ENCODE measurements at places on chromosomes 13 and 19. TPM values are rescaled to one million over a fixed set of nuclear protein-coding genes. Genes with fewer than 3 reads are reported as not detected.

Gene HSH2D
- total RNA-seq, result 1.4 TPM

DNA sequence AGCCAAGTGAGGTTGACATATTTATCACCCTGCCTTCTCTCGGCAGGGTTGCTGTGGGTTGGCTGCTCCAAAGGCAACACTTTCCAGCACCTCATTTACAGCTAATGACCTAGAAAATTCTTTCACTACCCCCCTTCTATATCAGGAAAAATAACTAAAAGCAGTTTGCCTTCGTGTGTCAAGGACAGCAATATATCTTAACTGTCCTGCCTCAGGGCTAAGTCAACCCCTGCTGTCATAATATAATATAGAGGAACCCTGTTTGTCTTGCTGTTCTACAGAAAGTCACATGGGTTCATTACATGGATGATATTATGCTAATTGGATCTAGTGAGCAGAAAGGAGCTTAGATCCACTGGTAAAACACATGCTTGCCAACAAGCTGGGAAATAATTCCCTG is 28.1 kb upstream of the USP12 start:
- no peak for DNase-seq

- no peak for DNase-seq
Measured at GRCh38 chr19:11252665-11253355, 9.5 kb downstream of the DOCK6 start.

Gene NLRP9
- total RNA-seq, result not detected

GRCh38 chr19:51780270-51780669 is 14.7 kb upstream of the FPR3 start:
- no peak for DNase-seq

- no peak for DNase-seq
Measured at GRCh38 chr13:90740099-90740498, 607.4 kb upstream of the MIR17HG start.

DNA sequence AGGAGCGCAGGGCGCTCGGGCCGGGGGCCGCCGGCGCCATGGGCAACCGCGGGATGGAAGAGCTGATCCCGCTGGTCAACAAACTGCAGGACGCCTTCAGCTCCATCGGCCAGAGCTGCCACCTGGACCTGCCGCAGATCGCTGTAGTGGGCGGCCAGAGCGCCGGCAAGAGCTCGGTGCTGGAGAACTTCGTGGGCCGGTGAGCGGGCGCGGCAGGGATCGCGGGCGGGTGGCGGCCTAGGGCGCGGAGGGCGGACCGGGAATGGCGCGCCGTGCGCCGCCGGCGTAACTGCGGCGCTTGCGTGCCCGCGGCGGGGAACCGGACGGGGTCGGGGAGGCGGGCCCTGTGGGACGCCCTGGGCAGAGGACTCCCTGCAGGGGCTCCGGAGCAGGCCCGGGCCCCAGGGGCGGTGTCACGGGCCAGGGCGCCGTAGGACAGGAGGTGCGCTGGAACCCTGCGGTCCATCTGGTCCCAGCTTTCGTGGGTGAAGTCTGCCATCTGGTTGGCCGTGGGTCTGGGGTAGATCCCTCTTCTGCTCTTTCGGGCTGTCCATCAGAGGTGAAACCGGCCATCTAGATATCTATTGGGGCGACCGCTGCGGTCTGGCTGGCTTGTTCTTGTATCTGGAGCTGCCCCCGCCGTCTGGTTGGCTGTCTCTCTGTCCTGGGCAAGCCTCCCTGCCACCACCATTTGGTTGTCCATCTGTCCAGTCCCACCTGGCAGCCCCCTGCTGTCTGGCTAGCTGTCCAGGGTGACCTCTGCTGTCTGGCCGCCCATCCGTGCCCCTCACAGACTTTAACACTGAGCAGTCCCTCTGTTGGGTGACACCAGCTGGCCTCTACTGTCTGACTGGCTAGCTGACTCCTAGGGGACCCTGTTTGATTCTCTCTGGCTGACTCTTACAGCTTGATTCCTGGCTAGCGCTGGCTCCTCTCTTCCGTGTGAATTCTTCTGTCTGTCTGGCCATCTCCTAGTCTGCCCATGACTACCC is 622 bp downstream of the DNM2 start:
- DNase-seq, result no peak

Gene C19orf33
- total RNA-seq, result 28.8 TPM

GRCh38 chr19:868458-869244 is 9.2 kb downstream of the CFD start:
- no peak for DNase-seq

Gene VAV1
- 18.9 TPM for total RNA-seq

GRCh38 chr19:2331601-2332246 is 3.2 kb downstream of the SPPL2B start:
- DNase-seq, result no peak

- no peak for DNase-seq
Measured at GRCh38 chr19:54298357-54299125, 14.4 kb downstream of the LILRA5 start.

DNA sequence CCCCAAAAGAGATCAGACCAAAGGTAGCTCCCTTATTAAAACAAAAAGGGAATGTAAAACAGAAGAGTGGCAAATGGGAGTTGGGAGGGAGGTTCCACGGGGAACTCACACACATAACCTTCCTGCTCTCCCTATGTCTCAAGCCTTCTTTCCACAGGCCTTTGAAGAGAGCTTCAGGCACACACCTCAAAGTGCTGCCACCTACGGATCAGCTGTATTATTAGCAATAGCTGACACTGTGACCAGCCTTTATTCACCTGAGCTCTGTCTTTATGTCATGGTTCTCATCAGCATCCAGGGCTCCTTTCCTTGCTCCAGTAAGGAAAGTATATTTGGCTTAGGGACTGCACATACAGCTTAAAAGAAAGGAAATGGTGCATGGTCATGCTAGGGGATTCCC is 11.3 kb downstream of the ZNF571 start:
- no peak for DNase-seq

GRCh38 chr19:17420475-17420924 is 653 bp downstream of the MVB12A start:
- DNase-seq, result no peak

Gene ESD
- 104 TPM for total RNA-seq
